ENCODE measurements at places on chromosomes 1 and 21.
A peak's percentile ranks its signal among the peaks of the same experiment; 100 is the strongest.

DNA sequence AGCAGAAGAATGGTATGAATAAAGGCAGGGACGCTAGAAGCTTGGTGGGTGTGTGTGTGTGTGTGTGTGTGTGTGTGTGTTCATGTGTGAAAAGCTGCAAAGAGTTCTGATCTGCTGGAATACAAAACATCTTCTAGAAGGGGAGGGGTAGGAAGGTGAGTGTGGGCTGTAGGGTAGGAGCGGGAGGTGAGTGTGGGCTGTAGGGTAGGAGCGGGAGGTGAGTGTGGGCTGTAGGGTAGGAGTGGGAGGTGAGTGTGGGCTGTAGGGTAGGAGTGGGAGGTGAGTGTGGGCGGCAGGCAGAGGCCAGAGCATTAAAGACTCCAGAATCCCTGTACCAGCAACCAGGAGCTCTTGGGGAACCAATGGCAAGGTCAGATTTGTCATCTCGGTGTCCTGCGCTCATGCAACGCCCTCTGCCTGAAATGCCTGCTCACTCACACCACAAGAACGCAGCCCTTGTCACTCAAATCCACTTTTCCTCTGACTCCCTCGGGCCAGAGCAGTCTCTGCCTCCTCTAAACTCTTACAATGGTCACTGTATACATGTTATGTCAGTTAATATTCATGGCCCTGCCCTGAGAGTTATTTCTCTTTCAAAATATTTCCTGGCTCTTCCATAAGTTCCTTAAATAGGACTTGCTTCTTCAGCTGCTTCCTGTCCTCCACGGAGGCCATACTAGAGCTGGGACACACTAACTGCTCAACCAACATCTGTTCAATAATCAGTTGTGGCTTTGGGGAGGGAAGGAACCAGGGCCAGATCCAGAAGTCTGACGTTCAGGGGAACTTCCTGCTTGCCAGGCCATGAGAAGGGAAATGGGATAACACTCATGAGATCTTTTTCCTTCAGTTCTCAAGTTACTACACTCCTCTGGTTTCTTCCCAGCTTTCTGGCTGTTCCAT, 53.6 kb upstream of the ZNF644 start:
- DNase-seq = no peak

DNA sequence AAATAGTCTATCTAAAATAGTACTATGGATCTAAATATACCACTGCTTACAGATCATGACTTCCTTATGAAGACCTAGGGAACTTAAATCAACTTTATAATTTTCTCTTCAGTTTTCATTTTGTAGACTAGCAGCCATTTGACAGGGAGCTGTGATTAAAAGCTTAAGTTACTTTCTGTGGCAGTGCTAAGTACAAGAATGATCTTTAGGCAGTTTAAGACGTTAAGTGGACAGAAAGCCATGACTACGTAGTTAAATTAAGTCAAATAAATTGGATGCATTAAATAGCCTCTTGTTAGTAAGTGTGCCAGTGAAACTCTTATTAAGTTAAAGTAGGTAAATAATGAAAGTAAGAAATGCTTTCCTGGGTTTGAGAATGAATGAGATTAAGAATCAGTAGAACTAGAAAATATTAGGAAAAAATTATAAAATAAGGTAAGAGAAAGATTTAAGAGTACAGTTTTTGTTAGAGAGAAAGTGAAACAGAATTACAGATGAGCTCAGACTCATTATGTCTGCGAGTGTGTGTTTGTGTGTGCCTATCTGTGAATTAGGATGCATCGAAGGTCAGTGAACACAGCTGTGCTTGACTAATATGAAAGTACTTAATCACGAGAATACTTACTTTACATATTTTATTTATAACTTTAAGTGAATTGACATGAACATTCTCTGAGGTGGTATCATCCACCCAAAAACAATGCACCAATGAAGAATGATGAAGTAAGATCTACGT, 336.9 kb downstream of the KCNT2 start:
- DNase-seq = no peak

GRCh38 chr21:36859744-36860501, 106.5 kb downstream of the HLCS start:
- DNase-seq = peak; percentile 78

- DNase-seq = no peak
These were observed 37.5 kb upstream of the ARF1 start for GRCh38 chr1:228044961-228045360.

GRCh38 chr1:2291577-2291976, 63.5 kb downstream of the SKI start:
- no peak for DNase-seq

DNA sequence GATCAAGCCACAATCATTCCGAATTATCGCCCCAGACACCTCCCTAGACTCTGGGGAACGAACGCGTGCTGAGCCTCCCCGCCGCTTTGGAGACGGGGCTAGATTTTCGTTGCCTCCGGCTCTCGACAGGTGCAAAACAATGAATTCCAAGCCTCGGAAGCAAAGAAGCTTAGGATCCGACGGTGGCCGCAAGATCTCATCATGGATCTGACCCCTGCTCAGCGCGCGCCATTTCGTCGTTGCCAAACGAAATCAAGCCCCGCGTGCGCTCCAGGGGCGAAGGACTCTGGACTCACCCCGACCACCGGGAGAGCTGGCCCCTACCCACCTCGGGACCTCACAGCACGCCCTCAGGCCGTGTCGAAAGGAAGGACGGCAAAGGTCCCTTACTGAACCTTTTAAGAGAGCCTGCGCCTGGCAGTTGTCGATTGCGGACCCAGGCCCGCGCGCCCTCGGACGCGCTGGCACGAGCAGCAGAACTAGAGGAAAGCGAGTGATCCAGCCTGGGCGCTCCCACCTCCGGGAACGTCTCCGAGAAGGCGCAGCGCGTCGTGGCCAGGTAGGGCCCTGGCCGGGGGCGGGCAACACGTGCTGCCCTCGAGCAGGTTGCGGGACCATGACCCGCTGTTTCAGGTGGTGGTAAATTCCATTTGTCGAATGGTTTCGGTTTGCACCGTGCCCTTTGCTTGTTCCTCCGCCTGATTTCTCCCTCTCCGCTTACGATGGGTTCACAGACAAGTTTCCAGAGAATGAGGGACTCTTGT, 1.6 kb upstream of the RUNX3 start:
- no peak for DNase-seq

GRCh38 chr1:220497220-220497947, 30.6 kb upstream of the MARK1 start:
- no peak for DNase-seq

- DNase-seq = no peak
These were observed 27.6 kb downstream of the USP33 start for GRCh38 chr1:77732090-77732489.

- no peak for DNase-seq
These were observed 163.7 kb upstream of the BEND5 start for GRCh38 chr1:48940354-48940753.

GRCh38 chr1:101162736-101163735, 73.8 kb upstream of the S1PR1 start:
- DNase-seq = no peak

- DNase-seq = peak; percentile 10
These were observed 78.6 kb downstream of the IVNS1ABP start for GRCh38 chr1:185238447-185238846.

DNA sequence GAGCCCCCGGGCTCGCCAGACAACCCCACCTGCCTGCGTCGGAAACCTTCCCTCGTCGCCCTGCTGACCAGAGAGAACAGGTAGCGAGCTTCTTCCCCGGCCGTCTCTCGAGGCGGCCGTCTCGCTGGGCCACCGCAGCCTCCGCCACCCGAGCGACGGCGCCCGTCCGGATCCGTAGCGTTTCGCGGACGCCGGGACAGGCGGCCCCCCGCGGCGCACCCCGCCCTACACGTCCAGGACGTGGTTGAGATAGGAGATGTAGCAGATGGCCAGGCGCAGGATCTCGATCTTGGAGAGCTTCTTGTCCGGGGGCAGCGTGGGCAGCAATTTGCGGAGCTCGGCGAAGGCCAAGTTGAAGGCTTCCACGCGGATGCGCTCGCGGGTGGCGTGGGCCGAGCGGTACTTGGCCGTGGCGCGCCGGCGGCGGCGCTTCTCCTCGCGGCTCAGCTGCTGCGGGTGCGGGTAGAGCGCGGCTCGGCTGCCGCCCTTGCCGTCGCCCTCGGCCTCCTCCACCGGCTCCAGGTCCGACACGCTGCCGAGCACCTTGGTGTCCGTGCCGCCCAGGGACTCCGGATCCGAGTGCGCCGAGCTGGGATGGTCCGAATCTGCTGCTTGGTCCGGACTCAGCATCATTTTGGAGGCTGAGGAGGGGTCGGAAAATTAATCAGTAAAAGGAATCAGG, 3.0 kb downstream of the NHLH2 start:
- DNase-seq = no peak

DNA sequence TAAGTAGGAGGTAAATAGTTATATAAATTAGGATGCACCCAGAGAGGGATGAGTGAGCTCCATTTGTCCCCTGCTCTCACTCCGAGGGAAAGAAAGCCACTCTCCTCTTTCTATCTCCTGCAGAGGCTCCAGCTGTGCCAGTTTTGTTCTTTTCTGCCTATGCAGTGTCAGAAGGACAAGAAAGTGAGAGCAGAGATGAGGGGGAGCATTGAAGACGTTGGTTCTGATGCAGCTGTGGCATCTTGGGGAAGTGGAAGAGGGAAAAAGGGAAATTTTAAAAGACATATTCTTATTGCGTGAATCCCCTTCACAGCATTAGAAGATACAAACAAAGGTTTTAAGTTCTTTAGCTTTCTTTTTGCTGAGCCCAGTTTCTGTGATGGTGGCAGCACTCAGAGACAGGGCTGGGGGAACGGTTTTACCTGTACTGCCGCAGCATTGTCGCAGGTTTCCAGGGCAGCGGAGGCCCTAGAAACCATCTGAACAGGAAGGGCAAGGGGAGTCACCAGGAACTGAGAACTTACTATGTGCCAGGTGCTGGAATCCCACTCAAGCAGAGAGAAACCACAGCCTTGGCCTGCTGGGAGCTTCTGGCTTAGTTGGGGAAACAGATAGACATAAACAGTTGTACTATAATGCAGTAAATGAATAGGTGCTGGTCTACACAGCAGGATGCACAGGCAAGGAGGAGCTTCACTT, 44.9 kb upstream of the USP24 start:
- DNase-seq = no peak

GRCh38 chr1:53681977-53682685, 56.8 kb downstream of the GLIS1 start:
- no peak for DNase-seq

GRCh38 chr1:11000526-11000925, 11.9 kb upstream of the TARDBP start:
- no peak for DNase-seq

DNA sequence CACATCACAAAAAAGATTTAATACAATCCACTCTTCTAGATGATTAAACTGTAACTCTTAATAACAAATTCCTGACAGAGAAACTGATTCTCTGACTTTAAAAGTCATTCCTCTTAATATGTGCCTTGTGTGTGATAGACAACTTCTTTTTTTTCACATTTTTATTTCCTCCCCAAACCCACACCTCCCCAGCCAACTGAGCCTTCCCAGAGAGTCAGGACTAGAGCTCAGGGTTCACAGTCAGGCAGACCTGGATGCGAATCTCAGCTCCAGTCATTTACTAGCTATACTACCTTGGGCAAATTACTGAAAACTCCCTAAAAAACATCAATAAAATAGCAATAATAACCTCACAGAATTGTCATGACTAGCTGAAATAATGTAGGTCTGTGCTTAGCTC, 14.2 kb downstream of the ATPAF1 start:
- no peak for DNase-seq

GRCh38 chr1:94417728-94417977, 536 bp upstream of the ABCD3 start:
- no peak for DNase-seq

- no peak for DNase-seq
These were observed 25.4 kb downstream of the NUP210L start for GRCh38 chr1:154129391-154129970.
